Left kidney (tissue), 8 donors: ENCODE measurements at places on chromosomes 11 and 22. TPM values are rescaled to one million over a fixed set of nuclear protein-coding genes. Genes with fewer than 3 reads are reported as not detected.

Gene MGAT3
- polyA plus RNA-seq, result 22.4 TPM

Gene SYT8
- polyA plus RNA-seq, result 0.18 TPM

Gene MUC6
- 26.8 TPM for polyA plus RNA-seq

Gene F2
- 0.68 TPM for polyA plus RNA-seq

Gene OR51B4
- polyA plus RNA-seq, result 0.35 TPM

Gene PYGM
- polyA plus RNA-seq, result 1.8 TPM

Gene TTC36
- 1.3 TPM for polyA plus RNA-seq

Gene CNIH2
- 5.4 TPM for polyA plus RNA-seq

Gene MOB2
- 29.4 TPM for polyA plus RNA-seq

Gene CASP12
- 0.65 TPM for polyA plus RNA-seq

Gene KRTAP5-4
- polyA plus RNA-seq, result not detected

Gene LRRN4CL
- 0.78 TPM for polyA plus RNA-seq

Gene SCGB1D2
- polyA plus RNA-seq, result 0.80 TPM

Gene PLAAT5
- 0.50 TPM for polyA plus RNA-seq

Gene PDGFB
- polyA plus RNA-seq, result 10.5 TPM

Gene ZP1
- 0.30 TPM for polyA plus RNA-seq

Gene ABTB2
- polyA plus RNA-seq, result 7.7 TPM

Gene DGCR6L
- 44.7 TPM for polyA plus RNA-seq

Gene CSF2RB
- 1.9 TPM for polyA plus RNA-seq

Gene MAJIN
- 0.88 TPM for polyA plus RNA-seq

Gene ANO9
- 10.6 TPM for polyA plus RNA-seq

Gene OR51E2
- 1.3 TPM for polyA plus RNA-seq

Gene TTC12
- polyA plus RNA-seq, result 48.4 TPM

Gene SCUBE2
- 6.8 TPM for polyA plus RNA-seq

Gene POLR2F
- 61.8 TPM for polyA plus RNA-seq

Gene CDCA5
- 23.1 TPM for polyA plus RNA-seq

Gene OR51B5
- polyA plus RNA-seq, result 0.20 TPM

Gene ACRV1
- 1.4 TPM for polyA plus RNA-seq

Gene CLDN5
- polyA plus RNA-seq, result 17.5 TPM

Gene PDE2A
- 13.6 TPM for polyA plus RNA-seq

Gene ARHGAP8
- polyA plus RNA-seq, result 44.4 TPM
